ENCODE measurements at places on chromosomes 7 and 10.

GRCh38 chr7:113086431-113086888, at the start of gene GPR85:
GPR85 (minus strand) TSS chr7:113086827; CDS start chr7:113084721, 2,106 bp downstream.
- peak; percentile 29 for DNase-seq

DNA sequence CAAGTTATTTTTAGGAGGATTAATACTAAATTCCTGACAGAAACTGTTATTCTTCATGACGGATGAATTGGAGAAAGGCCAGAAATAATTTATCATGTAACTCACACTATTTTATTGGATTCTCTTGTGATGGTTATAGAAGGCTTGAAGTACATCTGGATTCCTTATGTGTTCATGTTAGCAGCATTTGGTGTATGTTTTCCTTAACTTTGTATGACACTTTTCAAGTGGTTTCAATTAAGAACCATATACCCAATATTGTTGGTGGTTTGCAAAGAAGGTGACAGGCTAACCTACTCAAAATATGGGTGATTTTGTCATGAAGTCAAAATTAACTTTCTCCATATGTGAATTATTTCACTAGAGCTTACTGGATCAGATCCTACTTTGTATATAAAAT, 532.2 kb upstream of the CNTNAP2 start:
- DNase-seq: no peak

GRCh38 chr10:78656417-78657162, 412.2 kb upstream of the ZMIZ1 start:
- no peak for DNase-seq

GRCh38 chr10:30330497-30331168, 18.4 kb downstream of the MTPAP start:
- DNase-seq: no peak

- DNase-seq: no peak
These were observed 105.3 kb upstream of the TNRC18 start for GRCh38 chr7:5528815-5529442.

- DNase-seq: no peak
These were observed 148.0 kb downstream of the SNX10 start for GRCh38 chr7:26439521-26440232.

DNA sequence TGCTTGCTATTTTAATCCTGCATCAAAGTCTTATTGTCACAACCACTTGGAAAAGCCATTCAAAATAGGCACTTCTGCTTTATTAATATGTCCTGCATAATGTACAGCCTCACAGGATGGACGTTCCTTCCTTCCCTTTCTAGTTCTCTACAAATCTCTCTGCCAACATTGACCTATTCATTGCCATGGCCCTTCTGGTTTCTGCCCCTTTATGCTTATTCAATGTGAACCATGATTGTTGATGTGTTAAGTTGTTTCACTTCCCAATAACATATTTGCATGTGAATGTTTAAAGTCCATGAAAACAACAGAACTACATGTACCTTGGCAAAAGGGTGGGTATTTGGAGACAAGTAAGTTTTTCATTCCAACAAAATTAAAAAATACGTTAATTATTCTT, 45.7 kb downstream of the COL28A1 start:
- no peak for DNase-seq

DNA sequence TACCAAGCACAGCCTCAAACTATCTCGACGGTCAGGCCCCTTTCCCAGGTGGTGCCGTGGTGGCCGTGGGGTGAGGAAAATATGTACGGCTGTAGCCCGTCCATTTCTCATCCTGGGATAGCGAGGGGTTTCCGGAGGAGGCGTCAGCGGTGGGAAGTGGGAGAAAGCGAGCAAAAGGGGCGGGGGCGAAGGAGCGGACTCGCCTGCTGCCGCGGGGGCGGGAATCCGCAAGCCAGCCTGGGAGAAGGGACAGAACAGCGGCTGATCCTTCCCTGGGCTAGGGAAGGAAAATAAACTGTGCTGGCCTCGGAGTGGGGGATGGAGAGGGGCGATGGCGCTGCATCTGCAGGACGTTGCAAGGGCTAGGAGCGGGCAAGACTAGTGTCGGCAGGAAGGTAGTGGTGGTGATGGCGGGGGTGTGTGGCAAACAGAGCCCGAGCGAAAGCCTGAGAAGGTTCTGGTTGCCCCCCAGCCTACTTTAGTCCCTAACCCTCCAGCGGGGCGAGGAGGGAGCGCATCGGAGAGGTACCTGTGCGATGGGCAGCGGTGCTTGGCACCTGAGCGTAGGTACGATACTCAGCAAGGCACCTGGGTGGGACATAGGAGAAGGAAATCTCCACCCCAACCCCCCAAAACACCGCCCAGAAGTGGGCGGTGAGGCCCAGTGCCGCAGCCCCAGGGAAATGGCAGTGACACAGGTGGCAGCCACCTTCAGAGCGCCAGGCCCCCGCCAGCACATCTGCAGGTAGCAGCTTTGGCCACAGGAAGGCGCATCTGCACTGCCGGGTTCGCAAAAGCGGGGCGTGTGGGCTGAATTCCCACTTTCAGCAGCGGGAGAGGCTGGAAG, 49.9 kb upstream of the STEAP1B start:
- DNase-seq: no peak

DNA sequence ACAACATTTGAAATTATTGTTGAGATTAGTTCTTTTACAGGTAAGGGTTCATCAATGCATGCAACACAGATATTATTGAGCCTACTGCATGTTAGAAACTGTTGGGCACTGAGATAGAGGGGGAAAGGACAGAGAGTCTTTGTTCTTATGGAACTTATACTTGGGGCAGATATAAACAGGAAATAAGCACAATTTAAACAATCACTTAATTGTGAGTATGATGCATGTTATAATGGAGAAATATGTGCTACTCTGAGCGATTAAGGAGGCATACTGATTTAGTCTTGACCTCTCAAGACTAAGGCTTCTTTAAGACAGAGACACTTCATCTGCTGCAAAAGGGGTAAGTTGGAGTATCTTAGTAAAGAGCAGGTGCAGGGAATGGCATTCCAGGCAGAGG, 593.3 kb downstream of the CCSER2 start:
- DNase-seq: no peak

- no peak for DNase-seq
These were observed 18.4 kb downstream of the PPIA start for GRCh38 chr7:44814919-44815318.

GRCh38 chr7:1675673-1676549, 5.8 kb downstream of the ELFN1 start:
- DNase-seq: peak; percentile 21

DNA sequence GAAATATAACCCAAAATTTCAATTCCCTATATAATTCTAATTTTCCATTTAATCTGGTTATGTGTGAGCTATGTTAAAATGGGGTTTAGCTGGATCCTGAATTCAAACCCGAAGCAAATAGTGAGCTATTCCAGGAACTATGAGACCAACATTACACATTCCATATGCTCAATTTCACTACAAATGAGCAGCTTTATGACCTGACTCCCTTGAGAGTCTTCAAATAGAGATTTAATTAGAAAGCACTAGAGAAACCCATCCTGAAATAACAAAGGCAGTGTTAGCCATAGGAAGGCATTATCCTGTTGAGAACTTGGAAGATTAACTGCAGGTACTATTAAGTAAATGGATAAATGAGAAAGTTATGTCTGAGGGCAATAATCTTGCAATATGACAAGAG, 890.0 kb downstream of the GRM8 start:
- no peak for DNase-seq

- no peak for DNase-seq
These were observed 2.7 kb downstream of the ASAH2 start for GRCh38 chr10:50248598-50248997.

- DNase-seq: no peak
These were observed 3.5 kb downstream of the FAM180A start for GRCh38 chr7:135744938-135745702.

DNA sequence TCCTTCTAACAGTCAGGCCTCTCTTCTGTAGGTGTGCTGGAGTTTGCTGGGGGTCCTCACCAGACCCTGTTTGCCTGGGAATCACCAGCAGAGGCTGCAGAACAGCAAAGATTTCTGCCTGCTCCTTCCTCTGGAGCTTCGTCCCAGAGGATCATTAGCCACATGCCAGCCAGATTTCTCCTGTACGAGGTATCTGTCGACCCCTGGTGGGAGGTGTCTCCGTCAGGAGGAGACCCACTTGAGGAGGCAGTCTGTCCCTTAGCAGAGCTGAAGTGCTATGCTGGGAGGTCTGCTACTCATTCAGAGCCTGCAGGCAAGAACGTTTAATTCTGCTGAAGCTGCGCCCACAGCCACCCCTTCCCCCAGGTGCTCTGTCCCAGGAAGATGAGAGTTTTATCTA, 611.1 kb upstream of the COBL start:
- DNase-seq: no peak

GRCh38 chr10:14926061-14926470, 27.8 kb downstream of the DCLRE1C start:
- DNase-seq: no peak

DNA sequence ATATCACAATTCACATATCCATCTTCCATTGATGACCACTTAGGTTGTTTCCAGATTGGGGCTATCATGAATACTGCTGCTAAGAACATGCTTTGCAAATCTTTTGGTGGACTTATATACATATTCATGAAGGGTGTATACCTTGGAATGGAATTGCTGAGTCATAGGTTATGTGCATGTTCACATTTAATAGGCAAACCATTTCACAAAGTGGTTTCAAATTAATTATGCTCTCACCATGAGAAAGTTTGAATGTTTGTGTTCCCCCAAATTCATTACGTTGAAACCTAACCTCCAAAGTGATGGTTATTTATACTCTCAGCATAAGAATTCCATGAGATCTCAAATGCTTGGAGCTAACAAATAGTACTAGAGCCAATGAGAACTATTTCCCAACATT, 86.4 kb downstream of the VPS41 start:
- DNase-seq: no peak

DNA sequence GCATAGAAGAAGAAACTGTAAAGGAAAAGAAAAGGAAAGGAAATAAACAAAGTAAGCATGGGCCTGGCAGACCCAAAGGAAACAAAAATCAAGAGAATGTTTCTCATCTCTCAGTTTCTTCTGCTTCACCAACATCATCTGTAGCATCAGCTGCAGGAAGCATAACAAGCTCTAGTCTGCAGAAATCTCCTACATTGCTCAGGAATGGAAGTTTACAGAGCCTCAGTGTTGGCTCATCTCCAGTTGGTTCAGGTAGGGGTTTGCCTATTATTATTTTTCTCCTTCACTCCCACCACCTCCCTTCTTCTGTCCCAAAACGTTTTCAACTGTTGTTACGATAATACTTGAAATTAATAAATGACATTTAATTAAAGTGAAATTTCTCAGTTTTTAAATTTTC, 139.6 kb downstream of the MLLT10 start:
- no peak for DNase-seq

DNA sequence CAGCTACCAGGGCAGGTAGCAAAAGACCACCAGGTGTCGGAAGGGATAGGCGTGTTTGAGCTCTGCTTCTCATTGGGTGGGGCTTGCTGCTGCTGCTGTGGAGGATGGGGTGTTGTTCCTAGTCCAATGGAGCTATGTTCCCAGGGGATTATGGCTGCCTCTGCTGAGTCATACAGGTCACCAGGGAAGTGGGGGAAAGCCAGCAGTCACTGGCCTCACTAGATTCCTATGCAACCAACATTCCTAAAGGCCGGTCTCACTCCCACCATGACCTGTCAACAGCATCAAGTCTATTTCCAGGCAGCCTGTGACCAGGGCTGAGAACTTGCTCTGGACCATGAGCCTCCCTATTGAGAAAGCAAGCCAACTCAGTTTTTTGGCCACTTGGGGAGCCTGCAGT, 1160.8 kb downstream of the REEP3 start:
- DNase-seq: no peak

DNA sequence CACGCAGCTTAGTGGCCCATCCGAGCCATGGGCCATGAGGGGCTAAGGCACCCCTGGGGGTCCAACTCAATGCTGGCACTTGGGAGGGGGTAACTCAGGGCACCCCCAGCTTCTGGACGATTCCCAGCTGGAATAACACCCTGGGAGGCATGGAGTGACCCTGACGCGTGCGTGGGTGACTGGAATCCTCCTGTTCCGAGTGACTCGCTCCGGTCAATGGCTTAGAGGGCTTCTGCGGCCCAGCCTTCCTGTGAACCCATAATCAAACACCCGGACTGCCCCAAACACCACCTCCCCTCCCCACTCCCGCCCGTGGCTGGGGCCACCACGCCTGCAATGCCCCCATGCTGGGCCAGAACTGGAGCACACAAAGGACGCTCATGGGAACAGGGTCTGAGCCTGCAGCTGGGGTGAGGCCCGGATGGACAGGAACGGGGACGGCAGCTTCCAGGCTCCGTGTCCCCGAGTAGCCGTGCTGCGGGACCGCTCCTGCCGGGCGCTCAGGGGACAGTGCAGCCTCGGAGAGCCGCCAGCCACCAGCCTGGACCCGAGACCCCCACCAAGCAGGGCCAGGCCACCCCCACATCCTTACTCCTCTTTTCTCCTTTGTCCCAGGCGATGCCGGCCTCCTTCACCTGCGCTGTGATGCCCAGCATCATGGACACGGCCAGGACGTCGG, 8.5 kb downstream of the INTS1 start:
- no peak for DNase-seq

DNA sequence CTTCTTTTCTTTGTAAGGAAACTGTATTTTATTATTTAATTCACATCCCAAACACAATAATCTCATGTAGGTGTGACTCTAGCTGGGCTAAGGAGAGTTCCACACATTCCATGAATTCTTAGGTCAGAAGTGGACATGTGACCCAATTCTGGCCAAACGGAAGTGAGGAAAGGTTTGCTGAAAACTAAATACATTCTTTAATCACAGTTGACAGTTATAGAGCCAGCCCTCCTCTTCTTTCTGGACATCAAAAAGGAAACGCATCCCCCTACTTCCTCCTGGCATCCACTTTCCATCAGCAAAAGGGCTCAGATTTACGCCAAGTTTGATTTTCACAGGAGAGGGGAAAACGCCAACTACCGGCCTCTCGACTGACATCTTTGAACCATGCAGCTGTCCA, 774.4 kb upstream of the POM121L12 start:
- DNase-seq: no peak

GRCh38 chr10:95830044-95830443, 74.1 kb downstream of the ENTPD1 start:
- DNase-seq: no peak

GRCh38 chr10:132752378-132752777, 33.6 kb downstream of the NKX6-2 start:
- DNase-seq: no peak

- no peak for DNase-seq
These were observed 43.7 kb downstream of the DGKB start for GRCh38 chr7:14858866-14859265.

DNA sequence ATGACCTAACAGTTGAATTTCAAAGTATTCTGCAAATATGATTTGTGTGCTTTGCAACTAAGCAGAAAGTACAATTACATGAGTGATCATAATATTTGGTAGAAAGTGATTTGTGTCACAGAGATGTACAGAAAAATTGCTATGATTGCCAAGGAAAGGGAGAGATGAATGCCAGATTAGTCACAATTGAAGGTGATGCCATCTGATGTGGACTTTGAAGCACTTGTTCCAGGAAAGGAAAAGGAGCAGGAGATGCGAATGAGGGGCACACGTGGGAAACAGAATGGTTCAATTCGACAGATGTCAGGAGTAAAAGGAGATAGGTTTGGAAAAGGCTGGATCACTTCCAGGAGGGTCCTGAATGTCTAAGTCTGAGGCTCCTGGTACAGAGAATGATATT, 153.1 kb upstream of the LAMB4 start:
- no peak for DNase-seq

- DNase-seq: no peak
These were observed 135.7 kb downstream of the OR13A1 start for GRCh38 chr10:45179691-45180090.

Measured in activated CD4-positive, CD25-positive, alpha-beta regulatory T cell treated with anti-CD3 and anti-CD28 coated beads, Interleukin-2, amount 50 U/mL, for 72 hours (primary cell).